ENCODE measurements at places on chromosomes 12 and 14.

GRCh38 chr12:98371419-98371818 lies 144.0 kb upstream of the TMPO start:
- no peak for DNase-seq

GRCh38 chr14:57009585-57010515 lies 199.6 kb upstream of the OTX2 start:
- DNase-seq = no peak

- DNase-seq = no peak
These were observed 90.6 kb downstream of the VCPKMT start for GRCh38 chr14:50025776-50026175.

GRCh38 chr12:31506515-31507306 lies 84.2 kb downstream of the DENND5B start:
- no peak for DNase-seq

- no peak for DNase-seq
These were observed 92.6 kb downstream of the NUMB start for GRCh38 chr14:73365727-73366126.

DNA sequence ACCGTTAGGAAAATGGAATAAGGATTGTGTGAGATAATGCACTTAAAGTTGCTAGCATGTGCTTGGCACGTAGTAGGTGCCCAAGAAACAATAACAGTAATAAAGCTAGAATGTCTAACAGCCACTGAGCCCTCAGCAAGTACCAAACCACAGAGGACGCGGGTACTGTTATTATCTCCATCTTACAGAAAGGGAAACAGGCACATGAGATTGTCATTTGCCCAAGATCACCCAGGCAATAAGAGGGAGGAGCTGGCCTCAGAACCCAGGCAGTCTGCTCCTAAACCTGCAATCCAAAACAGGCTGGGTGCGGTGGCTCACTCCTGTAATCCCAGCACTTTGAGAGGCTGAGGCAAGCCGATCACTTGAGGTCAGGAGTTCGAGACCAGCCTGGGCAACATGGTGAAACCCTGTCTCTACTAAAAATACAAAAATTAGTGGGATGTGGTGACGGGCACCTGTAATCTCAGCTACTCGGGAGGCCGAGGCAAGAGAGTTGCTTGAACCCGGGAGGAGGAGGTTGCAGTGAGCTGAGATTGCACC lies 5.1 kb upstream of the SDS start:
- DNase-seq = no peak

DNA sequence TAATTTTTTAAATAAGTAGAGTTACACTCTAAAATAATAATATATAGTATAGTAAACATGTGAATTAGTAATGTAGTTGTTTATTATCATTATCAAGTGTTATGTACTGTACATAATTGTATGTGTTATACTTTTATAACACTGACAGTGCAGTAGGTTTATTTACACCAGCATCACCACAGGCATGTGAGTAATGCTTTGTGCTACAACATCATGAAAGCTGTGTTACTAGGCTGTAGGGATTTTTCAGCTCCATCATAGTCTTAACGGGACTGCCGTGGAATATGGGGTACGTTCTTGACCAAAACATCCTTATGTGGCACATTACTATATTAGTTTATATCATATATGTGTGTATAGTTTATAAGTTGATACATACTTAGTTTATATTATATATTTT lies 8.6 kb downstream of the FNTB start:
- DNase-seq = no peak

DNA sequence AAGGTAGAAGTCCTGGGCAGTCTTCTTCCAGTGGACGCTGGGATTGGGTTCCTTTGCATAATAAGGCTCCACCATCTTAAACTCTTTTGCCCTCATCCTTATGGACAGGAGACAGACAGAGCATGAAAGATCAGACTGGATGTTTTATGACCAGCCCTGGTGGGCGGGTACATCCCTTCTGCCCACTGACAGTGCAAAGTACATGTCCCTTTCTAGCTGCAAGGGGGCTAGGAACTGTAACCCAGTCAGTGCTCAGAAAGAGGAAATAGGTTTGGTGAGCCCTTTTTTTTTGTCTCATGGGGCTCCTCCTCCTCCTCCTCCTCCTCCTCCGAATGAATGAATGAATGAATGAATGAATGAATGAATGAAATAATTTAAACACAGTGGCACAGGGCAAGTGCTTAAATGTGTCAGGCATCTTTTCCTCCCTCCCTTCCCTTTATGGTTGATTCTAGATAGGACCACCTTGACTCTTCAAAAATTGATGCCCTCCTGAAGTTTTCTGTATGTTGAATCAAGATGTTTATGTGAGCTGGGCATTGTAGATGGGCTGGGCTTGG lies 36.4 kb upstream of the HNF1A start:
- no peak for DNase-seq

DNA sequence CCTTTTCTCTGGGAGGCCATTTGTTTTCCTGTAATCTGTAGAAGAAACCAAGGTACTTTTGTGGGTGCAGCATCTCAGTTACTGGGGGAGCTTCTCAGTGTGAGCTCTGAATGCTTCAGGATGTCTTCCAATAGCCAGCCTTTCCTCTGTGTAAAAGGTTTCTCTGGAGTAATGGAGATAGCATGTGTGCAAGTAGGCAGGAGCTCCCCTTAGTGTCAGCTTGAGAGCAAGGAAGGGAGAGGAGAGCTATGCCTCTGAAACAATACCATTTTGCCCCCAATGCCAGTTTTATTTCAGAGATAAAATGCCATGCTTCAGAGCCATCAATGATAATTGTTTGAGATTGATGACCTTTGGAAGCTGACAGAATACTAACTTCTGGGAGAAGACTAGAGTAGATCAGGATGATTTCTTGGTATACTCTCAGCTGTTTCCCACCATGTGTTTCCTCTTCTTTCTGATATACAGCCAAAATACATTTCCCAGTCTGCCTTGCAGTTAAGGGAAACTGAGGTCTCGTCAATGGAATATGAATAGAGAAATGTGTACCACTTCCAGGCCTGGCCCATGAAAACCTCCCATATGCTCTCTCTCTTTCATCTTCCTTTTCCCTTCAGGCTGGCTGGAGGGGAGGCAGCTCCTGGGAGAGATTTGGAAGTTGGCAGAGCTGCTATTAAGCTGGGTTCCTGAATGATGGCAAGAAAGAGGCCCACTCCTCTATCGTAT lies 125.7 kb downstream of the CRADD start:
- DNase-seq = no peak

- no peak for DNase-seq
These were observed 290.7 kb upstream of the TMPO start for GRCh38 chr12:98224584-98225221.

- DNase-seq = no peak
These were observed 698.8 kb upstream of the LMO3 start for GRCh38 chr12:17304503-17305347.

GRCh38 chr12:58420503-58420902 lies 479.1 kb downstream of the ATP23 start:
- no peak for DNase-seq

- no peak for DNase-seq
These were observed 68.5 kb downstream of the PPFIBP1 start for GRCh38 chr12:27592548-27592947.

DNA sequence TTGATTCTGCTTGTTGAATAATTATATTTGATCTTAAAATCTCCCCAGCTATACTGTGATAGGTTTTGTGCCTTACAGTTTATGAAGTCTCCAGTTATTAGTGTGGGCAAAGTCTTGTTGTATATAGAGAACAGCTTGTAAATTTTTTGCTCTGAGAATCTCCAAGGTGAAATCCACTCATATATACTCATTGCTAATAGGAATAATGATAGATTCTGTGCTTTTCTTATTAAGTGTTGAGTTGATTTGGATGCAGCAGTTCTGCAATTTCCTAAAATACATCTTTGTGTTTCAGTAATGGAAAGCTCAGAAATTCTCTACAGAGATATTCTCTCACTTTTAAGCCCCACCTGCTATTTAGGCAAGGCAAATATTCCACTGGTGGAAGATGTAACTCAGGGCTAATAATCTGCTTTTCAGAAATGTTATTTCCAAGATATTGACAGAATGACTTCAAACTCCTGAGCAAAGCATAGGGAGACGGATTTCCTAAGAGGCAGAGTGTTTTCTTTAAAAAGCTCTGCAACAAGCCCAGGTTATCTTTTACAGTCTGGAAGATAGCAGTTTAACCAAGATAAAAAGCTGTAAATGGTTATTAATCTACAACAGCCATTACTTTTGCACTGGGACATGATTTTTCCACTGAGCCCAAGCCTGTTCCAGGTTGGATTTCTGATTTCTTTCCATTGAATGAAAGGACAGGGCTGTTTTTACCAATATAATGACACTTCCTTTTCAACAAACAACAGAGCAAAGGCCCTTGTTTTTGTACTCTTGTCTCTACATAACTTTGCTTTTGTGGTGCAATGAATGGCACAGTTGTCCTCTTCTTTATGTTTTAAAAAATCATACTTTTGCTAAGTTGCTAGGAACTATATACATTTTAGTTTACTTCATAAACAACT lies 239.9 kb upstream of the ATP2B1 start:
- DNase-seq = no peak

GRCh38 chr12:82359115-82359478 lies 768 bp downstream of the METTL25 start:
- no peak for DNase-seq

DNA sequence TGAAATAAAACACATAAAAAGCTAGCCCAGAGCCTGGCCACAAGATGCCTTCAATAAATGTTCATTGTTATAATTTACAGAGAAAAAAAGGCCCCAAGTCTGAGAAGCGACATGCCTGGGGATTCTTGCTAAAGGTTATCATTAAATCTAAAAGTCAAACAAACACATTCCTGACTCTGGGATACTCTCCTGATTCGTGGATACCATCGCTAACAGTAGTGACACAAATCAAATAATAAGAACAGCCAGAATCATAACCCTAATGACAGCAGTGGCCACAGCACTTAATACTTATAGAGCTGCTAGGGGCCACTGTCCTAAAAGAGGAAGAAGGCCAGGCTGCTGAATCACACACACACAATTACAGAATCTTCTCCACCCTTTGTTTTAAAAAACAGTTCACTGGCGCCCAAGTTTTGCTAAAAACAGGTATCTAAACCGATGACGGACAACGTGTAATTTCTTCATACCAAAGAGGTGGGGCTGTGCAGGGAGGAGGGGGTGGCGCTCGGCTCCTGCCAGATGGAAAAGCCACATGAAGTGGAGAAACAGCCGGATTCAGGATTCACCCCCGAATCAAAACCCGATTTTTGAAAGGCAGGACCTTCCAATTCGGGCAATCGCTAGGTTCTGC lies 1.2 kb downstream of the CLIP1 start:
- no peak for DNase-seq

- DNase-seq = no peak
These were observed 33.3 kb downstream of the DICER1 start for GRCh38 chr14:95123891-95124579.

DNA sequence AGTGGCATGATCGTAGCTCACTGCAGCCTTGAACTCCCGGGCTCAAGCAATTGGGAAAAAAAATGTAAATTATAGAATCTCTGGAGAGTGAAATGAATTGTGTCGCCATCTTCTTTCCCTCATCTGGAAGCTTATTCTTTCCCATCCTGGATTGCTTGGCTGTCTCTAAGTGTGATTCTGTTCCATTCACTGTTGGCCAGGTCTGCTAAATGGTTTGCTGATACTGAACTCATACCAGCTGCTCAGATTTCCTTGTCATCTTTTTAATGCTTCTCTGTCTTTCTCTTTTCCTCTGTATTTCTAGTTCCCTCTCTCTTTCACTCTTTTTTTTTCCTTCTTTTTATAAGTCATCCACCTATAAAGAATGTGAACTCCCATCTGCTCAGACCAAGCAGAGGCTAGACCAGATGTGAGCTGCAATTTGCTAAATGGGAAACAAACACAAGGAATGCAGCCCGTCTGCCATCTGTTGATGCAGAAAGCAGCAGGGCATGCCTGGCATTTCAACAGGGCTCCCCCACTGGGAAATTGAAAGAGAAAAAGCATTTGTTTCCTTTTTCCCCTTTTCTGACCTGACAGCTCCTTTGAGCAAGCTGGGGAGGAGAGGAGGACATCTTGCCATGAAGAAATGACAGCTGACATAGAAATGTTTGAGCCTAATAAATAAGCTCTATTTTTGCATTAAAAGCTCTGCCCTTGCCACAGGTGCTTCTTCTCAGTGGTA lies 1823.6 kb upstream of the FLRT2 start:
- no peak for DNase-seq

GRCh38 chr12:5459051-5459782 lies 27.3 kb downstream of the NTF3 start:
- DNase-seq = no peak

DNA sequence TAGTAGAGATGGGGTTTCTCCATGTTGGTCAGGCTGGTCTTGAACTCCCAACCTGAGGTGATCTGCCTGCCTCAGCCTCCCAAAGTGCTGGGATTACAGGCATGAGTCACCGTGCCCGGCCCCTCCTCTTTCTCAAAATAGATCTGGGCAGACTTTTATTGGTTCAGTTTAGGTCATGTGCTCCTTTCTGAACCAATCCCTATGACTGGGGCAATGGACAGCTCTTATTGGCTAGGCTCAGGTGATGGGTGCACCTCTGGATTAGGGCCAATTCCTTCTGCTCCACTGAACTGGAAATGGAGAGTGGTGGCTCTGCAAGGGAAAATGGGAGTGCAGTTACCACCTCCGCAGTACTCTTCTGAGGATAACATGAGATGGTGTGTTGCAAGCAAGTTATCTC lies 6.2 kb upstream of the ATP6V0A2 start:
- no peak for DNase-seq

DNA sequence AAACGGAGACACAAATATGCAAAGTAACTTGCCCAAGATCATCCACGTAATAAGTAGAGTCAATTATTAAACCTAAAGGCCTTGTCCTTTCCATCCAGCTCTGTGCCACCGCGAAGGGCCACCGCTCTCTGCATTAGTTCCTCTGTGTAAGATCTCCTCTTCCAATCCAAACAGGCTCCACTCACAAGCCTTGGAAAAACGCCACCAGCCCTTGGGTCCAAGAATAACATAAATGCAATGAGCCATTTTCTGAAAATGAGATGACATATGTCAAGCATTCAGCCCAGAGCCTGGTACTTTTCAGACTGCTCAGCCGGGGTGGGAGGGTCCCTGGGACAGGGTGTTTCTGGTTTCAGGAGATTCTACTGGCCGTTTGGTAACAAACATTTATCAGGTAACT lies 30.0 kb downstream of the DGLUCY start:
- DNase-seq = no peak

DNA sequence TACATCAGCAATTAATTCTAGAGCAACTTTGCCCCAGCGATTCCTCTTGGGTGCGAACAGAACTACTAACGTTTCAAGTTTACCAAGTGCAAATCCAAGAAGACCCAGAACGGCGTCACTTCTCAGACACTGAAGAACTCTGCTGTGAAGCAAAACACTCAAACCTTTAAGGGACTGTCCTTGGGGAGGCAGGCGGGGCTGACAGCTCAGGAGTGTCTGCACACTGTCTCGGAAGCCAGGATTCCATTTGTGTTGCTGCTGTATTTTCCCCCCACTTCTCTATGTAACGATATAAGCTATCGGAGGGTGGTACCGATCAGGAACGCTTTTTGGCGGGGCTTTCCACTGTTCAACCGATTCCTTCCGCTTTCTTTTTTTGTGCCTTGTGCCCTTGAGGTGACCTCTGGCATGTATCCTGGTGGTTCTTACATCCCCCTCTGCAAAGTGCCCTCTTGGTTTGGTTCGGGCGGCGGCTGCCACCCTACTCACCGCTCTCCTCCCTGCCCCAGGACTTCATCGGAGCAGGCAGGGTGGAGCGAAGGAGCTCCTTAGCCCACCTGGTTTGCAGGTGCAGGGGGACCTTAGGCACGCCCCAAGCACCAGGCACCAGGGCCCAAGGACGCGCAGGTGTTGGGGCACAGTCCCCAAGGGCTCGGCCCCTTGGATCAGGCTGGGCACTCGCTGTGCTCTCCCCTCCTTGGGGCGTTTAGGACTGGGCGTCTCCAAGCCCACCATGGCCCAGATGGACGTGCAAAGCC lies 19.2 kb upstream of the MLXIP start:
- no peak for DNase-seq

GRCh38 chr14:42872786-42873185 lies 1266.1 kb downstream of the LRFN5 start:
- no peak for DNase-seq
